ENCODE measurements at places on chromosomes 11 and 22.

GRCh38 chr11:33716243-33716642, 15.6 kb upstream of the C11orf91 start:
- DNase-seq, result no peak
- no peak overlapping the region for H3K27ac ChIP-seq
- no peak overlapping the region for H3K4me3 ChIP-seq
- peaks cover 20% of the 10 kb centered on the region for H3K4me1 ChIP-seq

- H3K4me3 ChIP-seq, result no peak overlapping the region
- no peak overlapping the region for H3K27ac ChIP-seq
- no peaks in the 10 kb centered on the region for H3K4me1 ChIP-seq
- DNase-seq, result peak; percentile 91
These were observed 93.9 kb downstream of the INSC start for GRCh38 chr11:15208378-15209222.

DNA sequence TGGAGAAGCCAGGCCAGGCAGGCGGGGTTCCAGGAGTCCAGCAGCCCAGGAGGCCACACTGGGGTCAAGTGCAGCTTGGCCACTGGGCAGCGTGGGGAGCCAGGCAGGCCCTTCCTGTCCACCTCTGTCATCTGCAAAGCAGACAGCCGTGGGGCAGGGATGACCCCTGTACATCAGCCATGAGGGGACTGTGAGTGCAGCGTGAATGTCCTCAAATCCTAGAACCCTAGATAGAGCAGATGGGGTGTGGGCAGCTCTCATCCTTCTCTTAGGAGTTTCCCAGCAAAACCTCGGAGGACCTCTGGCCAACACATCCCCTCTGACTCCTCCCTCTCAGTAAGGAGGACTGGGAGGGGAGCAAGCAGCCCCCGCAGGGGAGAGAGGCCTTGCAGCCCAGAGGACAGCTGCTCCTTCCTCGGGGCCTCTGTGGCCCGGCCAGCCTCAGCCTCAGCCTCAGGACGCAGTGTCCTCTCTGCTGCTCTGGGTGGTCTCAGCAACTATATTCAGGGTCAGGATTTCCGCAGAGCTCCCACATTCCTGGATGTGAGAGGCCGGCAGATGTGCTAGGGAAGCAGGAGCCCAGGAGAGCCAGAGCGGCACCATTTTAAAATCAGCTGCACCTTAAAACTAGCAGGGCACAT, 820.5 kb downstream of the BRD1 start:
- H3K4me3 ChIP-seq, result no peak overlapping the region
- H3K27ac ChIP-seq, result no peak overlapping the region
- H3K36me3 ChIP-seq, result no peaks in the 10 kb centered on the region
- H3K27me3 ChIP-seq, result peaks cover 2% of the 10 kb centered on the region
- DNase-seq, result no peak

DNA sequence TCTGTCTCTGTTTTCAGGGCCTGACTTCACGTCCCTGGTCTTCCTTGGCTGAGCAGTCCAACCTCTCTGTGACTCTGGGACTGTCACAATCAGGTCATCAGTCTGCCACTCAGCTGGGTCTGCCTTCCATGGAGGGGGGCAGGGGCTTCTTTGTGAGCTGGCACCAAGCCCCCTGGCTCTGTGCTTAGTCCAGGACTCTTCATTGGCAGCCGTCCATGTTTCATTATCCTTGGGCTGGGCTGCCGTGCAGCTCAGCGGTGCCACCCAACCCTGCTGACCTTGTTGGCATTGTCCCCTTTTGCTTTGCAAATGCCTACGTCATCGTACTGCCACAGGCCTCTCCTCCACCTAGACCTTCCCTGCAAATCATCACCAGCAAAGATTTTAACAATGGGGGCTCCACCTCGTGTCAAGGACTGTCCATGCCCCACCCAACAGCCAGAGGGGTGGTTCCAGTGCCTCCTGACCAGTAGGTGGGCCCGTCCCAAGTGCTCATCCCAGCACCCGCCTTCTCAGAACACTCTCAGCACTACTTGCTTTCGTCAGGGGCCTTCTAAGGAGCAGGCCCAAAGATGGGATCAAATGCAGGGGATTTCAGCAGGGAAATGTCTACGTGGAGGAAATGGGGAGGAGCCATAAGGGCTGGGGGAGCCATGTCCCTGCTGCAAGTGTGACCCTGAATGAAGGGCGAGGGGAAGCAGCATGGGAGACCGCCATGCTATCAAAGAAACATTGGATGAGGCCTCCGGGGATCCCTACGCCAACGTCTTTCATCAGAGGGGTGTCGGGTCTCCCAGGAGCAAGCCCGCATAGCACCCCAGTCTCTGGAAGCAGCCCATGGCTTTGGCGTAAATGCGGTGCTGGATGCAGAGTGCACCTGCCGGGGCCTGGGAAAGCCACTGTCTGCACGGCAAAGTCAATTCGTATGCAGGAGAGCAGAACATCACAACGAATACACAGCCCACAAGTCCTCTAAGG, 18.2 kb downstream of the KRTAP5-6 start:
- H3K4me3 ChIP-seq, result no peak overlapping the region
- no peaks in the 10 kb centered on the region for H3K36me3 ChIP-seq
- no peak for DNase-seq
- peak overlapping the region; percentile 3 for H3K27ac ChIP-seq

DNA sequence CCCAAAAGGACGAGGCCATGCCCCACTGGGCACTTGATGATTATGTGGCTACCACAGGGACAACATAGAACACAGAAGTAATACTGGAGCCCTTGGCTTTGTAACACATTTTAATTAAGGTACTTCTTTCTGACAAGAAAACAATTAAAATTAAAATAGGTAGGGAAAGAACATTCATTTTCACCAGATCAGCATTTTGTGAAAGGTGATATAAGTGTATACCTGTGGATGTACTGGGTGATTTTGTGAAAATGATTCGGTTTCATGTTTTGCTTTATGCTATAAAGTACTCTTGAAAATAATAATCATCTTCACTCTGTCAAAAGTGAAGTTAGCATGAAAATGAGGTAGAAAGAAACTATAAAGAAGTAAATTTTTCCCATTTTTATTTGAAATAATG, 876 bp downstream of the MS4A12 start:
- H3K36me3 ChIP-seq, result no peaks in the 10 kb centered on the region
- no peak for DNase-seq
- H3K4me1 ChIP-seq, result peaks cover 2% of the 10 kb centered on the region
- no peak overlapping the region for H3K4me3 ChIP-seq

Measured in nephron progenitor cell (in vitro differentiated cells).